Naive thymus-derived CD4-positive, alpha-beta T cell (primary cell): ENCODE measurements at places on chromosomes 11 and 22. TPM values are rescaled to one million over a fixed set of nuclear protein-coding genes. Genes with fewer than 3 reads are reported as not detected.
A peak's percentile ranks its signal among the peaks of the same experiment; 100 is the strongest.

Gene LDHAL6A
- total RNA-seq = not detected

DNA sequence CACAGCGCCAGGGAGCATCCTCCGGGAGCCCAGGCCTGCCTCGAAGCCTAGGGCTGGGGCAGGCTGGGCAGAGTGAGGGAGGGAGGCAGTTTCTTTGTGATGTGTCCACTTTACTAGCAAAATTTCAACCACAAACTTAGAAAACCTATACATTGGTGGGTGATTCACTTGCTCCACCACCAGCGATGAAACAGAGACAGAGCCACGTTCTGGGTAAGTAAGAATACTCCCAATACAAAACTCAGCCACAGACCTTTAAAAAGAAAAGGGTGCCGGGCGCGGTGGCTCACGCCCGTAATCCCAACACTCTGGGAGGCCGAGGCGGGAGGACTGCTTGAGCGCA is 22.3 kb downstream of the CDKN1C start:
- H3K27ac ChIP-seq = no peak overlapping the region
- H3K36me3 ChIP-seq = no peaks in the 10 kb centered on the region
- H3K4me3 ChIP-seq = no peak overlapping the region

DNA sequence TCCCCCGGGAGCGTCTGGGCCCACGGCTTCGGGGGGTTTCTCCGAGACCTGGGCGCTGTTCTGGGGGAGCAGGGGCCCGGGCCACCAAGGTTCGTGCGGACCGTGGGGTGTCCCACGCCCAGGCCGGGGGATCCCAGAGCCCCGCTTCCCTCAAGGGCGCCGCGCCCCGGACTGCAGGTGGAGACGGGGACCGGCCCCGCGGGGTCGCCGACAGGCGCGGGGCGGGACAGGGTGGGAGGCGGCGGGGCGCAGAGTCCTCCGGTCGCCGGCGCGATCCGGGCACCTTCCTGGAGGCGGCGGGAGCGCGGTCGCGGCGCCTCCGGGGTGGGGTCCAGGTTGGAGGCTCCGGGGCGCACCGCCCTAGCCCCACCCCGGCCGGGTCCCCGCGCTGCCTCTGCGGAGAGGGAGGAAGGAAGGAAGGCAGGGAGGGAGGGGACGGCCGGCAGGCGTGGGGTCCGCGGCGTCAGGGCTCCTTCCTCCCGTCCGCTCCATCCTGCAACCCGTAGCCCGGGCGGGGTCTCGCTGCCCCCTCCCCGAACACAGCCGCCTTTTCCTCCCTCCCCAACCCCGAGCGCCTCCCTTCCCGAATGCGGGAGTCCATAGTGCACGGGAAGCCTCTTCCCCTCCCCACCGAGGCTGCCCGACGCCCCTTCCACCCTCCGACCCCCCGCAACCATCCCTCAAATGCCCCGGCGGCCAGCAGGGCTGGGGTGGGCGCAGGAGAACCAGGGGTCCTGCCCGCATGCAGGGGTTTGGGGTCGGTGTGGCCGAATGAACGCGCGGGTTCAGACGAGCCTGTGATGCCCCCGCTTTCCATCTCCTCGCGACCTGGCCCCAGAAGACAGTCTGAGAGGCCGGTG is 4.3 kb upstream of the ZBED4 start:
- H3K4me1 ChIP-seq = peaks cover under 1% of the 10 kb centered on the region
- no peaks in the 10 kb centered on the region for H3K27me3 ChIP-seq
- no peaks in the 10 kb centered on the region for H3K36me3 ChIP-seq
- H3K27ac ChIP-seq = peak overlapping the region; percentile 21
- peak; percentile 24 for DNase-seq

Gene OR10A2
- total RNA-seq = 0.05 TPM

DNA sequence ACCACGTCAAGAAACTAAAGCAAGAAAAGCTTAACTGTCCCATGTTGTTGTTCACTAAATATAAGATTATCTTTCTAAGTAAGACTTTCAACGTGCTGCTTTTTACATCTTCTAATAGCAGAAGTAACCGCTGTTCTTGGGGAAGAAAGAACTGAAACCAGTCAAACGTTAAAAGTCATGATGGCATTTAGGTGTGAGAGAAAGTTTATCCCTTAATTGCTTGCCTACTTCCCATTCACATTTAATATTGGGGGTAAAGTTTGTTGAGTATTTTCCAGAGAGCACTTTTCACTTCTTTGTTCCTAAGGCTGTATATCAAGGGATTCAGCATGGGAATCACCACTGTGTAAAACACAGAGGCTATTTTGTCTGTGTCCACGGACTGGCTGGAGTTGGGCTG is 970 bp downstream of the OR5B21 start:
- no peaks in the 10 kb centered on the region for H3K27me3 ChIP-seq
- H3K27ac ChIP-seq = no peak overlapping the region
- no peak for DNase-seq
- H3K36me3 ChIP-seq = peaks cover 5% of the 10 kb centered on the region
- no peaks in the 10 kb centered on the region for H3K4me1 ChIP-seq
- no peak overlapping the region for H3K4me3 ChIP-seq

GRCh38 chr11:5992604-5993251 is 5.9 kb upstream of the OR52L1 start:
- H3K36me3 ChIP-seq = no peaks in the 10 kb centered on the region
- no peak overlapping the region for H3K27ac ChIP-seq
- peaks cover 6% of the 10 kb centered on the region for H3K27me3 ChIP-seq
- H3K4me3 ChIP-seq = no peak overlapping the region

DNA sequence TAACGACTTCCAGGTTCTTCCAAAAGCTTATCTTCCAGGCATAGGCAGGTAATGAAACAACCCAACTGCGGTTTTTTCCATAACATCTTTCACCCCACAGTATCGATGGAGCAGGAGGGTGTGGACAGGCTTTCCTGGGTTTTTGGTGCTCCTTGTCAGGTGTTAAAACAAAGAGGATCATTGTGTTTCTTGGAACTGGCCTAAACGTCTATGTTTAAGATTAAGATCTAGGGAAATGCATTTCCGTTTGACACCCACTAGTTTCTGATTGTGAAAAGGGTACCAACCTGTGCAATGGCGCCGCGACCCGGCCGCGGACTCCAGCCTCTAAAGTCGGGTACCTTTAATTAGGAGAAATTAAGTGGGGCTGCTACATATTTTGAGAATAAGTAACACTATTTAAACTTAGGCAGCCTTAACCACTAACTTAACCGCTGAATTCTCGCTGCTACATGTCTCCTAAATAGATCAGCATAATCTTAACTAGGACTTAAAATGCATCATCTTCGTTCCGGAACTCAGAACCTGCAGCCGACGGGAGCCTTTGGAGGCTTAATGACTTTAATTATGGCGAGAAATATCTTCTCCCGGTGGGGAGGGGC is 31.5 kb downstream of the C22orf31 start:
- peak; percentile 2 for DNase-seq
- H3K27me3 ChIP-seq = no peaks in the 10 kb centered on the region
- no peak overlapping the region for H3K27ac ChIP-seq
- no peaks in the 10 kb centered on the region for H3K4me1 ChIP-seq
- H3K4me3 ChIP-seq = no peak overlapping the region

Gene KRTAP5-10
- not detected in 2 replicates for total RNA-seq

GRCh38 chr11:110337570-110338193 is 41.3 kb upstream of the RDX start:
- H3K36me3 ChIP-seq = no peaks in the 10 kb centered on the region
- DNase-seq = no peak
- H3K27me3 ChIP-seq = no peaks in the 10 kb centered on the region
- H3K27ac ChIP-seq = no peak overlapping the region
- H3K4me3 ChIP-seq = no peak overlapping the region

Gene ZC3H12C
- total RNA-seq = 0.32 TPM

GRCh38 chr11:34055218-34056000 is 3.9 kb downstream of the CAPRIN1 start:
- peaks cover 35% of the 10 kb centered on the region for H3K4me1 ChIP-seq
- peak overlapping the region; percentile 24 for H3K27ac ChIP-seq
- H3K27me3 ChIP-seq = no peaks in the 10 kb centered on the region
- H3K4me3 ChIP-seq = no peak overlapping the region
- H3K36me3 ChIP-seq = no peaks in the 10 kb centered on the region

DNA sequence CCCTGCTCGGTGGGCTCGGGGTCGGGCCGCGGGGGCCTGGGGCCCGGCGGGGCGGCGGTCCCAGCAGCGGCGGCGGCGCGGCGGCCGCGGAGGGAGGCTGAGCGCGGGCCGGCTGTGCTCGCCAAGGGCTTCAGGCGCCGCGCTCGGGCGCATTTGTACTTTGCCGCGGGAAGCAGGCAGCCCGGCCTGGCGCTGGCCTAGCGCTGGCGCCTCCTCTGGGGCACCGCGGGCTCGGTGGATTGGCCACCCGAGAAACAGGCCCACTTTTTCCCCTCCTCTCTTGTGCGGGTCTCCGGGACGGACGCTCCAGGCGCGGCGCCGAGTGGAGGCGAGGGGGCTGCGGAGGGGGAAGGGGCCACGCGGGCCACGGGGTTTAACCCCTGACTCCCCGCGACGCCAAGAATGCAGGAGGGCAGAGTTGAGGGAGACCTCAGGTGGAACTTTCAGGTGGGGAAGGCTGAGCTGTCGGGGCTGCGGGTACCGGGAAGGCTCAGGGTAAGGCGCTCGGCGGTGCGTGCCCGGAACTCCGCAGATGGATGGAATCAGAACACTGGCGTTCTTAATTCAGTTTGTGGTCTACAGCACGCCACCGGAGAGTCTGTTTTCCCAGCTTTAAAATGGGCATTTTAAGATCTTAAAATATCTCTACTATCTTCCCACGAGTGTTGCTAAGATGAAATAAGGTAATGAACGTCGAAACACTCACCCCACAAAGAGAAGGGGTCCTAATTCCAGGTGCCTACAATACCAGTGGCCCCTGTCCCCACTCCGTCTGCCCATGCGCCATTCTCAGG is at the start of gene CHRDL2:
Gene CHRDL2, minus strand, starts transcription at position 126 of the 794 bp plus-strand sequence. CDS start 538 bp downstream, outside the sequence.
- no peak within 1 kb of the TSS for H3K27ac ChIP-seq
- H3K27me3 ChIP-seq = no peaks in the 10 kb centered on the region
- H3K4me3 ChIP-seq = no peak within 1 kb of the TSS
- no peaks in the 10 kb centered on the region for H3K36me3 ChIP-seq
- peaks cover under 1% of the 10 kb centered on the region for H3K4me1 ChIP-seq

DNA sequence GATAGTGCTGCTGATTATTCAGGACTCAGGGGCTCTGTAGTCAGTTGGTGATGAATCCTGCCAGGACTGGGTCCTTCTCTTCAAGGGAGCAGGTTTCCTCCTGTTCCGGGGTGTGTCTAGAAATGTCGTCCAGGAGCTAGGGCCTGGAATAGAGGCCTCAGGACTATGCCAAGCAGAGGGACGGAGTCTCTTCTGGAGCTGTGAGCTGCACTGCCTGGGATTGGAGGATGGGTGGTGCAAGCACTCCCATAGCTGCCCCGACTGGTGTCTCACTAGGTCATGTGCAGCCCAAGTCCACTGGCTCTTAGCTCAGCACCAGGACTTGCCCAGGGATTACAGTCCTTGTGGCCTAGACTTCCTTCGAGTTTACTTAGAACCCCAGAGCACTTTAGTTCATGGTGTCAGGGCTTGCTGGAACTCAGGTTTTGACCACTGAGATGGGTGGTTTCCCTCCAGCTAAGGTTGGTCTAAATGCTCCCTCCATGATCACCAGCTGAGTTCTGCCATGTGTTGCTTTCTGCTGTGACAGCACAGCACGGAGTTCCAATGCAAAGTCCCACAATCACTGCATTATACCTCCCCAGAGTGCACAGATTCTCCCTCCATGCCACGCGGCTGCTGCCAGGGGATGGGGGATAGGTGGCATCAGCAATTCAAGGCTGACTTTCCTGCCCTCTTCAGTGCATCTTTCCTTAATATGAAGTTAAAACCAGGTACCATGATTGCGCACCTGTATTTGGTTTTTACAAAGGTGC is 42.6 kb upstream of the SHANK2 start:
- no peak overlapping the region for H3K4me3 ChIP-seq
- H3K27me3 ChIP-seq = no peaks in the 10 kb centered on the region
- no peaks in the 10 kb centered on the region for H3K36me3 ChIP-seq
- H3K27ac ChIP-seq = no peak overlapping the region
- no peak for DNase-seq
